ENCODE measurements at places on chromosomes 7 and 10.
A peak's percentile ranks its signal among the peaks of the same experiment; 100 is the strongest.

DNA sequence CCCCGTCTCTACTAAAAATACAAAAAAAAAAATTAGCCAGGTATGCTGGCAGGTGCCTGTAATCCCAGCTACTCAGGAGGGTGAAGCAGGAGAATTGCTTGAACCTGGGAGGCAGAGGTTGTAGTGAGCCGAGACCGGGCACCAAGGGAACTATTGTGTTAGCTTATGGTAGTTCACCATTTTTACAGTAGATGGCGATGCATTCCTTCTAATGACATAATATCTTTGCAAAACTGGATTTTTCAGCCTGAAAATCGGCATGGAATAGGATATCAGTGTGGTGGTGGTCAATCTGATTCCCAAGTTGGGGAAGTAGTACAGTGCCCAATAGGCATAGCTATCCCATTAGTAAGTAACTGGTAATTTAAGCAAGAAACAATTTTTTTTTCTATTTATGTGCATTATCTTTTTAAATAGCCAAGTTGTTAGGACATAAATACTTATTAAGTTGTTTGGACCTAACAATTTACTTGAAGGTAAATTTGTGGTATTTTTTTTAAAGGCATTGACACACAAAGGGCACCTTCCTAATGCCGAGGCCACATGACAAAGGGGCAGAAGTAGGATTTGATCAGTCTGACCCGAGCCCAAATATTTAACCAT lies 17.6 kb upstream of the IMPDH1 start:
- DNase-seq, result peak; percentile 49

- DNase-seq, result peak; percentile 82
Measured at GRCh38 chr10:132464256-132465192, 67.5 kb downstream of the PWWP2B start.

DNA sequence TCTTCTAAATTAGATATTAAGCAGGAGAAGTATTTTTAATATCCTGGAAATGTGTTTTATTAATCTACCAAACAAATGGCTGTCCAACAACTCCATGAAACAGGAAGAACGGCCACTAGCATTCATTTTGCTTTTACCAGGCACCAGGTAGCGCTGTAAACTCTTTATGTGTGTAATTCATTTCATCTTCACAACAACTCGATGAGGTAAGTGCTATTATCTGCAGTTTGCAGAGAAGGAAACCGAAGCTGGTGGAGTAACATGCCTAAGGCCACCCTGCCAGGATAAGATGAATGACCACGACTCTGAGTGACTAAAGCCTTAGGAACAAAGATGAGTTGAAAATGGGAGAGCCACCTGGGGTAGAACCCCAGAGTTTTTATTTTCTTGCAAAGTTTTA lies 101.2 kb downstream of the KIAA1217 start:
- no peak for DNase-seq

GRCh38 chr7:1200045-1200444 lies 32.6 kb upstream of the UNCX start:
- DNase-seq, result no peak

DNA sequence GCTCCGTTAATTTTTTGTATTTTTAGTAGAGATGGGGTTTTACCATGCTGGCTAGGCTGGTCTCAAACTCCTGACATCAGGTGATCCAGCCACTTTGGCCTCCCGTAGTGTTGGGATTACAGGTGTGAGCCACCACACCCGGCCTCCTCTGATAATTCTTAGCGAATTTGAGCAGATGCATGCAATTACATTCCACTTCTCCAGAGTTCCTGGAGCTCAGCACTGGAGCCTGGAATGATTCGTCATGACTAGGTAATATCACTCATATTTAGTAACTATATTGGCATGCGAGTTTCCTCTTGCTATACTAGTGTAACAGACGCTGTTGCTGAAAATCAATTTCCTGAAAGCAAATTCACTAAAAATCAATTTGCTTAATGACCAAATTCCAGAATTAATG lies 86.8 kb downstream of the MKX start:
- no peak for DNase-seq

DNA sequence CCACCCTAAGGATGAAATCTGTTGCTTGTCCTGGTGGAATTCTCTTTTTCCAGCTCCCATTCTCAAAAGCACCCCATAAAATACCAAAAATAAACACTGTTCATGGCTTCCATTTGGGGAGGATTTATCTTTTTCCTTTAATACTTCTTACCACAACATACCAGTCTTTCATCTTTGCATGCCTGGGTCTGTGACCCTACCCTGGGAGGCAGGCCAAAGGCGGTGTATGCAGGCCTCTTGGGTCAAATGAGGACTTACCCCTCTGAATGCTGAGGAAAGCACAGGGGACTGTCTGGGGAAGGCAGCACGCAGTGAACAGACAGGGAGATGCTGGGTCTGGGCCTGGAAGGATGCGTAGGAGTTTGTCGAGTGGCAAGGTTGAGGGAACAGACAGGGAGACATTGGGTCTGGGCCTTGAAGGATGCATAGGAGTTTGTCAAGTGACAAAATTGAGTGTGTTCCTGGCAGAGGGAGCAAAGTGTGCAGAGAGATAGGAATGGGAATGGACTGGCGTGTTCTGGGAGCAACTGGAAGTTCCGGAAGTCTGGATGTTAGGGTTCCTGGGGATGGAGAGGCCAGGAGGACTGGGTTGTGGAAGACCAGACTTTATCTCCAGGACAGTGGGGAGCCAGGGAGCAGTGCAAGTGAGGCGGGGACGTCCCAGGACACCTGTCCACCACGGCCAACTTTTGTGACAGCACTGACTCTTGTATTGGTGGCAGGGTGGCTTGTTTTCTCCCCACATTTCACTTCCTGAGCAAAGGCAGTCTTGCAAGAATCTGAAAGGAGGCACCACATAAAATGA lies 40.8 kb downstream of the MYL10 start:
- DNase-seq, result no peak

GRCh38 chr10:11344550-11344949 lies 266.9 kb downstream of the USP6NL start:
- no peak for DNase-seq

- DNase-seq, result no peak
Measured at GRCh38 chr7:154909241-154910105, 93.5 kb downstream of the PAXIP1 start.

GRCh38 chr7:155276800-155277375 lies 20.8 kb upstream of the INSIG1 start:
- no peak for DNase-seq

- DNase-seq, result no peak
Measured at GRCh38 chr7:6530626-6531491, 20.4 kb downstream of the GRID2IP start.

DNA sequence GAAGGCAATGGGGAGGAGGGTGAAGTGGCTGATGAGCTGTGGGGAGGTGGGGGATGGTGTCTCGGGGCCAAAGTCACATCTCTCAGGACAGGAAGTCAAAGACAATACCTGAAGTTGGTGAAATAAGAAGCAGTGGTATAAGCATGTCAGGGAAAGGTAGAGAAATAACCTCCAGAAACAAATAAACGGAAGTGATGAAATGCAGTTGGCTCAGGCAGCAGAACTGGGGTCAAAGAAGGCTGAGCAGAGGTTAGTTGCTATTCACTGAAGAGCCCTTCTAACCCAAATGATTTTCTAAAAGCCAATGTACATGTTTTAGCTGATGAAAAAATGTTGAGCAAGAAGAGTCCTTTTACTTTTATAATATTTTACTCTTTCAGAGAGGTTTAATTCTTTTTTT lies 78.6 kb upstream of the ADRB1 start:
- no peak for DNase-seq

DNA sequence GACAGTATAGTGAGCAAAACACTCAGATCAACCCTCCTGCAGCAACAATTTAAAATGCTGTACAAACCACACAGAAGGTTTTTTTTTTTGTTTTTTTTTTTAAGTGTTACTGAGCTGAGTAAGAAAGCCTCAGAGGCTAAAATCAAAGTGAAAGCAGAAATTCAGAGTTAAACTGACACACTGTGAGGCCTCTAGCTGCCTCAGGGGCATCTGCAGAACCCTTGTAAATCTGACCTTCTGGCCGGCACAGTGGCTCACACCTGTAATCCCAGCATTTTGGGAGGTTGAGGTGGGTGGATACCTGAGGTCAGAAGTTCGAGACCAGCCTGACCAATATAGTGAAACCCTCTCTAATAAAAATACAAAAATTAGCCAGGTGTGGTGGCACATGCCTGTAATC lies 7.4 kb upstream of the GNA12 start:
- no peak for DNase-seq

DNA sequence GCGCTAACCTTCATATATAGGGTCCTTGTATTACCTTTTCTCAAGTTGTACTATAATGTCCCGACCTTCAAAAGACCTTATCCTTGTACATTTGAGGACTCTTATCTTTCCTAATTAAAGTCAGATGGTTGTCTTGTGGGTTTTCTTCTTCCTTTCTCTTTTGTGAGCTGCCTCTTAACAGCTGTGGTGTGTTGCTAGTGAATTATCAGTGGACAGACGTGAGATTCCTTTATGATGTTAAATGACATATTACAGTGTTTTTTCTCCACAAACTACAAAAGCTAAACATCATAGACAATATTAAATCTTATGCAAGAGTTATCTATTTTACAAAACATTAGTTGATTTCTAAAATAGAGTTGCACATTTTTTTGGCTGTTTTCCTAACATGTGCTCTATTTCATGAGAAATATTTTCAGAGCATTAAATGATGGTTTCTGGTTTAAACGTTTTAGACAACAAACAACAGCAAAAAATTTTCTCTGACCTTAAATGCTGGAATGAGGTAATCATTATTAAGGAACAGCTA lies 272.2 kb upstream of the NPVF start:
- DNase-seq, result no peak

- DNase-seq, result no peak
Measured at GRCh38 chr10:84665883-84666463, 337.6 kb downstream of the CCSER2 start.

GRCh38 chr7:12769444-12769843 lies 82.0 kb downstream of the ARL4A start:
- DNase-seq, result no peak

- DNase-seq, result no peak
Measured at GRCh38 chr10:119443970-119444660, 98.4 kb downstream of the RGS10 start.

GRCh38 chr10:74981831-74982633 lies 129.4 kb upstream of the SAMD8 start:
- no peak for DNase-seq

GRCh38 chr7:106039486-106040060 lies 72.5 kb downstream of the SYPL1 start:
- DNase-seq, result no peak

GRCh38 chr7:107206136-107206535 lies 37.3 kb downstream of the HBP1 start:
- no peak for DNase-seq

GRCh38 chr10:110458266-110458920 lies 39.3 kb upstream of the DUSP5 start:
- no peak for DNase-seq

GRCh38 chr7:4174451-4174850 lies 507.6 kb upstream of the FOXK1 start:
- no peak for DNase-seq

DNA sequence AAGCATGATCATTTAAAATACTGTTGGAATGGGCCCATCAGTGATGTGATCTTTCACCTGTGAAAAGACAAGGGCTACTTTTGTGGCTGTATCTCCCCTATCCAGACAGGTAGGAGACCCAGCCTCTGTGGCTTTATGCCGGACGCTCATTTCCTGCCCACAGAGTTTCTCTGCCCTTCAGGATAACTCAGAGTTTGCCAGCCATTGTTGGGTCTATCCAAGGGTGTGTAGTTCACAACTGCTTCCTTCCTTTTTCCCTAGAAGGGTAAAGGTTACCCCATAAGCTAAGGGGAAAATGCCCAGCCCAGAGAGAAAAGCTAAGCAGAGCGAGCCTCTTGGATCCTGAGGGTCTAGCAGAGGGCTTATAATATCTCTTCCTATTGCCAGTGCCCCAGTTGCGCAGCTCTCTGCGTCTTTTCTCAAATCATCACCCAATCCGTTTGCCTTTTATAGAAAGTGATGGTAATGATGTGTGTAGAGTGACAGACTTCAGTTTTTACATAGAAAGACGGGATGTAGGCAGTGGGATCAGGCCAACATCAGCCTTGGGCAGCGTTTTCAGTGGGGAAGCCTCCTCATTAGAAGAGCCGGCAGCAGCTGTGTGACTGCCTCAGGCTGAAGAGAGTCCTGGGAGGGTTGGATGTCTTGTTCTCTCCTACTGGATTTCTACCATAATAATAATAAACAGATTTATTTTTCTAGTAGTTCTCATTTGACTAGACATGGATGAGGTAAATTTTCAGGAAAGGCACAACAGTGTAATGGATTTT lies 80.5 kb downstream of the MET start:
- DNase-seq, result no peak

- no peak for DNase-seq
Measured at GRCh38 chr10:5783300-5783699, 29.9 kb downstream of the GDI2 start.

DNA sequence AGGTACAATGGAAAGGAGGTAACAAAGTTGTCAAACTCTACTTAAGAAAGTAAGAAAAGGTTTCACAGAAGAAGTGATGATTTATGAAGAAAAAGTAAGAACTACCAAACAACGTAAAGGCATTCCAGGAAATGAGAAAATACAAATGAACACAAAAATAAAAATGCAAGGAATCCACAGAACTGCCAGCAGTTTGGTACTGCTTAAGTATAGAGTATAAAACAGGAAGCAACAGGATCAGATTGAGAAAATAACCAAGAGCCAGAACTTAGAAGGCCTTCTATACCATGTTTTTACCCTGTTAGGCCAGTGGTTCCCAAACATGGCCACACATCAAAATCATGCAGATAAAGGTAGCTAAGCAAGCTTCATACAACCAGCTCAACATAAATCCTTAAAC lies 9.2 kb downstream of the NDUFA5 start:
- no peak for DNase-seq

DNA sequence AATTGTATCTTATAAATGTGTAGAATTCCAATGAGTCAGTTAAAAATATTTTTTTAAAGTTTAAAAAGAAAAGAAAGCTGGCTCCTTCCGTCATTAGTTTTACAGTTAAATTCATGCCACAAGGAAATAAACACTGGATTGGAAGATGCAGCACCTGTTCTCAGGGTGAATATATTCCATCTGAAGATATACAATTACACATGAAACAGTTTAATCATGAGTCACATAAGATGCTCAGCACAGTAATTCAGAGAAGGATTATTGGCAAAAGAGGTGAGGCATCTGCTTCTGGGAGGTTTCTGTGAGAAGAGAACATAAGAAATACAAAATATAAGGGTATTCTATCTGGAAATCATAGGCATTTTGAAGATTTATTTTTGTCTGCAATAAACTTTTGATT lies 376.5 kb upstream of the SORCS1 start:
- no peak for DNase-seq

DNA sequence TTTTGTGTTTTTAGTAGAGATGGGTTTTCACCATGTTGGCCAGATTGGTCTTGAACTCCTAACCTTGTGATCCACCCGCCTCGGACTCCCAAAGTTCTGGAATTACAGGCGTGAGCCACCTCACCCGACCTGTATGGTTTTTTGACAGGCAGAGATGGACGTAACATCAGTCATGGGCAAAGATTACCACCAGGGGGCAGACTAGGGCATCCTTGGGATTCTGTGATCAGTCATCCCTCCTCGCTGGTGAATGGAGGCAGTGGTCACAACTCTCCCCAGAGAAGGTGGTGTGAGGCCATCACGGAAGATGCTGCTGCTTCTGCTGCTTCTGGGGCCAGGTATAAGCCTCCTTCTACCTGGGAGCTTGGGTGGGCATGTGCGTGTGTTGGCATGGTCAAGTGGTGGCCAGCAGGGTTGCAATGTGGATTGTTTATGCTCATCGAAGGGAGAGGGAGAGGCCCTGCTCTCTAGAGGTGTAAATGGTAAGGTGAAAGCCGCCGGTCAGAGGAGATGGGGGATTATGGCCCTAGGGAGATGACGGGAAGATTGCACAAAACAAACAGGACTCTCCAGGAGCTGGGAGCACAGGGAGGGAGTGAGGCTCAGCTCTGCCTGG lies 122.7 kb upstream of the PRSS1 start:
- DNase-seq, result no peak

GRCh38 chr7:24143547-24143946 lies 140.4 kb upstream of the NPY start:
- no peak for DNase-seq
